NCI-H187 (cell line): ENCODE measurements at places on chromosomes 7 and 10.

- peak; percentile 10 for DNase-seq
These were observed 819 bp downstream of the HYCC1 start for GRCh38 chr7:23012908-23013714.

DNA sequence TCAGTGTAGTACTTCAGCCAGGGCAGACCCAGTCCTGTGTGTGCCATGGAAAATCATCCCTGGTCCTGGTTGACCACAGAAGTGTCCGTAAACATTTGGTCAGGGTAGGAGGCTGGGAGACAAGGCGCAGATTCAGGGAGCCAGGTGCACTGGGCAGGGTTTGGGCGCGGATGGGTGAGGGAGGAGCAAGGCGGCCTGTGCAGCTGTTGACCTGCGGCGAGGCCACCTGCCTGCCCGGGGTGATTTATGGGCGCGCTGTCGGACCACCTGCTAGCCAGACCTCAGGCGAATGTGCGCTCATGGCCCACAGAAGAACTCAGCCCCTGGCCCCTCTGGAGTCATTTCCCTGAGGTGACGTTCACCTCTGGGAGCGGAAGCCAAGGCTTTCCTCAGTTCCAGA is 6.6 kb downstream of the SFRP5 start:
- peak; percentile 12 for DNase-seq

DNA sequence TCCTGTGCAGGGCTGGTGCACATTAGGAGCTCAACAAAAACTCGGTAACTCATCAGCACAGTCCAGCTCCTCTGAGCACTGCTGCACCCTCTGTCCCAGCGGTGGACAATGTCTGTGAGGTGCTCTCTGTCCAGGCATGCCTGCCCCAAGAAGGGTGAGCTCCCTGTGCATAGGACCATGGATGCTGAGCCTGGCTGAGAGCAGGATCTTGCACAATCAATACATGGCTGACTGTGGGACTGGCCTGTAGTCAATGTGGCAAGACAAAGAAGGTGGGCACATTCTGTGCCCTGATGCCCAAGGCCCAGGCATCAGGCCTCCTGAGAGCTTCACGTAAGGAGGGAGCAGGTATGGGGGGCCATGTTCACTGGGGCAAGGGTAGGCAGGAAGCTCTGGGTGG is 17.1 kb downstream of the ARHGAP22 start:
- DNase-seq = no peak

DNA sequence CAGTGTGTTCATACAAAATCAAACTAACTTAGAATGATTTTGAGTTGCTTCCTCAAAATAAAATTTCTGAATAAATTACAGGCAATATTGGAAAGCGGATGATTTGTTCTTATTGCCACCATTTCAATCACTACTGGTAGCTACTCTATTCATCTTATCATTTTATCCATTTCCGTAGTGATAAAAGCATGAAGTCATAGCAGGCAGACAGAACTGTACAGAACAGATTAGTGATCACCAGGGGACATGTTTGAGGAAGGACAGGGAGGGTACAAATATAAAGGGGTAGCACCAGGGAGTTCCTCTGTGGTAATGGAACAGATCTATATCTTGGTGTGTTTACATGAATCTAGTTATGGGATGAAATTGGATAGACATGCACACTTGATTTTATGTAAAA is 138.5 kb downstream of the WNT2 start:
- no peak for DNase-seq

DNA sequence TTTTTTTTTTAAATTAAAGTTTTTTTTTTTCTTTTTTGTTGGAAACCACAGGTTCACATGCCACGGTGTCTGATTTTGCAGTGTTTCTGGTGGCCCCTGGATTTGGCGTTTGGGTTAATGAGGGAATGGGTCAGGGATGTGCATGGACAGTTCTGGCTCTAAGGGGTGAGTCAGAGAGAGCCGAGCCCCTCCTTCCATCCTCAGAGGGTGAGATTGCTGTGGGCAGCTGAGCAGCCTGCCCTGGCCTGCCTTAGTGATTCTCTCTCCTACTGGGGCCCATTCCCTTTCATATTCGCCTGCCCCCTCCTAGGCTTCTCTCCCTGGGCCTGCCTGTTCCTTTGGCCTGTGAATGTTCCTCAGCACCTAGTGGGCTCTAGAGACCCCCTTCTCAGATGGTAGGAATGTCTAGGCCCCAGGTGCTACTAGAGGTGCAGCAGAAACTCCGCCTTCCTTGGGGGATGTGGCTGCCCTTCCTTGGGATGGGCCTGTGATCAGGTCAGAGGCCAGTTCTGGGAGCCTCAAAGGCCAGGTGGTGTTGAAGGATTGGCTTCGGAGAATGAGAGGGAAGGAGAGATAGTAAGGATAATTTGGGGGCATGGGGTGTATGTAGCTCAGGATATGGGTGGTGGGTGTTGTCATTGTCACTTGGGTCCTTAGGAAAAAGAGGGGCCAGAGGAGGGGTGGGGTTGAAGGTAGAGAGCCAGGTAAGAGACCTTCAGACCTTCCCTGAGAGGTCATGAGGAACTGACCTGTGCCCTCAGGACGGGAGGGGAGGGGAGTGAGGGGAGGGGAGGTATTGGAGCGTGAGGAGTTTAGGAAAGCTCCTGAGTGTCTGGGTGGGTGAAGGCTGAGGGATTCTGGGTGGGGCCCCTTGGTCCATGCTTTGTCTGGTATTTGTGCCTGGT is 19.8 kb downstream of the TSPAN14 start:
- DNase-seq = no peak

DNA sequence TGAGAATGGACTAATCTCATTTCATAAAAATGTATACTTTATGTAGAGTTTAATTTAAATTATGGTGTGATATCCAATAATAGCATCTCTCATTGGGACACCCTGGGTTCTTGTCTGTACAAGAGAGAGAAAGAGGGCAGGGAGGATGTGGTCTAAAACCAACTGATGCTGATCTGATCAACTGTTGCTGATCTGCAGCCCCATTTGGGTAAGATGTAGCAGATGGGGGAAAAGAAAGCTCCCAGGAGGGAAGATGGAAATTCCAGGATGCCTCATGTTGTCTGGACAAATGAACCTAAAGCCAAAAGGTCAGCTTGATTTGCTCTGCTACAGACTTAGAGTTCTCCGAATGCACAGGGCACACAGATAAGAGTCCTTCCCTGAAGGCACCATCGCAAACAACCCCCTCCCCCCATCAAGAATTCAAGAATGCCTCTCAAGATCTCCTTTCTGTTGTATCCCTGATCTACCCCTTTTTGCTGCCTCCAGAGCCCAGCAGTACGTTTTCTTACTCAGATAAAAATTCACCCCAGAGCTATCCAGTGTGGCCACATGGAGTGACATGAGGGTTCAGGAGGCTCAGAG is 171.4 kb upstream of the INHBA start:
- DNase-seq = no peak

DNA sequence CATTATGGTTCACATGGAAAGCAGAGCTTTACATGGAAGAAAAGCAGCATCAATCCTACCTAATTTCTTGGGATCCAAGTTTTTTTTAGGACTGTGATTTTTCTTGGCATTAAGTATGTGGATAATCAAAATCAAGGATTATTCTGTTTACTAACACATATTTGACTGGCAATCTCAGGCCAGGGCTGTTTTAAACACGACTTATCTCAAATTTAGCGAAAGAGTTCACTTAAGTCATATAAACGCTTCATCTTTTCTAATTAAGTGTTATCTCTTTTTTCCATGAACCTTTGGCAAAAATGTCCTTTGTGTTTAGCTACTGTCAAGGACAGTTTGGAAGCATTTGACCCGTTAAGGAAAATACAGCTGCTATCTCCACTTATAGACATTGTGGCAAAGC is 92.0 kb downstream of the GNAI1 start:
- DNase-seq = no peak

DNA sequence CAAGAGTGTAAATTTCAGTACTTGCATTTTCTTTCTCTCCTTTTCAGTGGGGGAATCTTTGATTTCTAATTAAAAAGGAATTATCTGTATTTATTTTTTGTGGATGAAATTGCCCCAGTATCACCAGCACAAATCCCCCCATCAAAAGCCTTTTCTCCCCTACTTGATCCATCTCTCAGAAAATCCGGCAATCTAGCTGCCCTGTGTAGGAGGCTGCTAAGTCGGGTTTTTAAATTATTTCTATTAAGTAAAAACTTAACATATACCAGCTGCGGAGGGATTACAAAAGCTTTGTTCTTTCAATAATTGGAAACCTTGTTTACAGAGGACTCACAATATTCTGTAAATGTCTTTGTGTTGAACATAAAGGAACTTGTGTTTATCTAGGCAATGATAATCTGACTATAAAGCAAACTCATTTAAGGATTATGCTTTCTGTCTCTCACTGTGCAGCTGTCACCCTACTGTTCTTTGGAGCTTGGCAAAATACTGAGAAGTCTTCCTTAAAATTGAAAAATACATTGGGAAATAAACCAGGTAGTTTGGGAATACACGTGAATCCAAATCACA is 177.4 kb upstream of the PRR15 start:
- no peak for DNase-seq

- DNase-seq = no peak
These were observed 47.2 kb downstream of the ESYT2 start for GRCh38 chr7:158781974-158782664.

- DNase-seq = no peak
These were observed 29.9 kb downstream of the FANK1 start for GRCh38 chr10:125926247-125926646.

GRCh38 chr10:74929197-74929596 is 102.8 kb downstream of the KAT6B start:
- no peak for DNase-seq

- DNase-seq = peak; percentile 34
These were observed 127.2 kb downstream of the SRI start for GRCh38 chr7:88092676-88092999.

- no peak for DNase-seq
These were observed 1.7 kb downstream of the URGCP start for GRCh38 chr7:43904533-43905208.

DNA sequence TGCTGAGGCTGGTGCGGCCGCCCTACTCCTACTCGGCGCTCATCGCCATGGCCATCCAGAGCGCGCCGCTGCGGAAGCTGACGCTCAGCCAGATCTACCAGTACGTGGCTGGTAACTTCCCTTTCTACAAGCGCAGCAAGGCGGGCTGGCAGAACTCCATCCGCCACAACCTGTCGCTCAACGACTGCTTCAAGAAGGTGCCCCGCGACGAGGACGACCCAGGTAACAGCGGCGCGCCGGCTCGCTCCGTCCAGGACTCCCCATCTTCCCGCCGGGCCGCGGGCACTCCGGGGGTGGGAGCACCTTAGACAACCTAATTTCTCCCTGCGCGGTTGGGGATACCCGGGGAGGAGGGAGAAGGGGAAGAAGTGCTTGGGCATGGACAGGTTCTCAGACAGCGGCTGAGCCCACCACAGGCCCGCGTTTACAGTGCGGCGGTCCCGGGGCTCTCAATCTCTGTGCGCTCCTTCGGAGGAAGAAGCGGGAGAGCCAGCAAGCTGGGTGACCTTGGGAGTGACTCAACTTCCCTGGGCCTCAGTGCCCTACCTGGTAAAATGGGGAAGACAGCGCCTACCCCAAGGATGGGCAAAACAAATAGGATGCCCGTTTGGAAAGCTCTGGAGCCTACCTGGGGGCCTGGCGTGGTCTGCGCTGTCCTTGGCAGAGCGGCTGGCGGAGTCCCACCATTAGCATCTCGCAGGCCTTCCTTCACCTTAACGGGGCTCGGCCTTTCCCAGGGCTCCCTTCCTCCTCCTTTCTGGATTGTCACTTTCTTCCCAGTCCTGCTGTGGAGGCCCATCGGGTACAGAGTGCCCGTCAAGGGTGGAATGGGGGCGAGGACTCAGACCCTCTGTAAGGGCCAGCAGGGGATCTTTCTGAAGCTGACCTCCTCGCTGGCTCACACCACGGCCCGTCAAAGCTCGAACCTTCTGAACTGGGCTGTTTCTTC is 852 bp downstream of the FOXI2 start:
- DNase-seq = no peak

DNA sequence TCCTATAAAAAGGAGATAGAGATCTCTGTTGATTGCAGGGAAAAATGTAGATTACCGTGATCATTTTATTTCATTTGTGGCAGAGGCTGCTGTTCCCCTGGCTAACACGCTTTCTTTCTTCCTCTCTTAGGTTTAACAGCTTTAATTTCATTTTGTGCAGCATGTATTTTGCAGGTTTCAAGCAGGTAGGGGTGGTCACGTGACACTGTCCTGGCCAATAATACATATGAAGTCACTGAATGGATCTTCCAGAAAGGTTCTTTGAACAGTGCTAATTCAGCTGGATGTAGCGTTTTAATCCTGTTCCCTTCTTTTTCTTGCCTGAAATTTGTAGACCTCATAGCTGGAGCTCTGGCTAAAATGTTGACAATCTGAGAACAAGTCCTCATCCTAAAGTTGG is 3.6 kb upstream of the EPHB6 start:
- no peak for DNase-seq

DNA sequence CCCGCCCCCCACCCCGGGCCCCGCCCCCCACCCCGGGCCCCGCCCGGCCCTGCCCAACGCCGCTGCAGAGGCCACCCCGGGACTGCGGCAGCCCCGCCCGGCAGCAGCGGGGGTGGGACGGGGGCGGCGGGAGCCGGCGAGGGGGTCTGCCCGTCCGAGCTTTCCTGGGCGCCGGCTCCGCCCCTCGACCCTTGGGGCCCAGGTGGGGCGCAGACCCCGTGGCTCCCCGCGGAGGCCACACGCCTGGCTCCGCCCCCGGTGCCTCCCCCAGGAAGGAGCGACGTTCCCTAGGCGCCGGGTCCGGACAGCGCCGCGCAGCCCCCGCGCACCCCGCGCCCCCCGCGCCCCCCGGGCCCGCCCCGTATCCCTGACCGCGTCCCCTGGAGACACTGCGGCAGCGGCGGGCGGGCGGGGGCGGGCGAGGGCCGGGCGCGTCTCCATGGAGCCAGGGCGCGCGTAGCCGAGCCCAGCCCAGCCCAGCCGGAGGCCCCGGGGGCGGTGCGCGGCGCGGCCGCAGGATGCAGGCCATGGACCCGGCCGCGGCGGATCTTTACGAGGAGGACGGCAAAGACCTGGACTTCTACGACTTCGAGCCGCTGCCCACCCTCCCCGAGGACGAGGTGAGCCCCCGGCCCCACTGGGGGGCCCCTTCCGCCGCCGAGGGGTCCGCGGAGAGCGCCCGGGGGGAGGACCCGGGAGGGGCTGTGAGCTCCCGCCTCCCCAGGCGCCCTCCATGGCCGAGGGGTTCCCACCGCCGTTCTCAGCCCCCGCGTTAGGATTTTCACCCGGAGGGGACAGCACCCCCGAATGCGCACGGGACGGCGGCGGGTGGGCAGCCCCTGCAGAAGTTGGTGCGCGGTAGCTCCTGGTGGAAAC is at the start of gene KNDC1:
TSS of gene KNDC1 (plus strand) at position 270 of the 876 bp plus-strand sequence. CDS start at position 519, 249 bp downstream.
- DNase-seq = no peak

DNA sequence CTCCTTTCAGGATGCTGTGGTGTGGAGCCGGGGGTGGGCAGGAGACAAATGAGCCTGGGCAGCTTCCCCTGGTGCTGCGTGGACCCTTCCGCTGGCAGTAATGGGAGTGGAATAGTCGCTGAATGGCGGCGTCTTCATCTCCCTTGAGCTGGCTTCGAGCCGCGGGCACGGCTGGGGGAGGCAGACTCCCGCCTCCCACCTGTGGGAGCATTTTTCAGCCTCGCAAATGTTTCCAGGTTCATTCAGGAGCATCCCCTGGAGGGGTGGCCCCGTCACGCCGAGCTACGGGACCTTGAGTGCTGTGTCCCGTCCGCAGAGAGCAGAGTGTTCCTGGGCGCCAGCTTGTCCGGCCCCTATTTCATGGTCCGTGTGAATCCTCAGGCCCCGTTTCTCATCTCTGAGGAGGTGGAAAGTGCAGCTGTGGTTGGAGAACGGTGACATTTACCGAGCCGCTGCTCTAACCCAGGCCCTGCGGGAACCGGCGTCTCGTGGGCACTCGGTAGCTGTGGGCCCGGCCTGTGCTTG is 18.1 kb downstream of the FAM20C start:
- DNase-seq = no peak

- DNase-seq = no peak
These were observed 3.3 kb downstream of the CRYGN start for GRCh38 chr7:151436446-151437158.
